Activated T-cell treated with anti-CD3 and anti-CD28 coated beads, Interleukin-2, amount 50 U/mL, for 72 hours (primary cell): ENCODE measurements at places on chromosomes 13 and 19. TPM values are rescaled to one million over a fixed set of nuclear protein-coding genes. Genes with fewer than 3 reads are reported as not detected.
A peak's percentile ranks its signal among the peaks of the same experiment; 100 is the strongest.

Gene B3GNT8
- total RNA-seq, result not detected

Gene ZNF66
- 10.5 TPM for total RNA-seq

Gene GAPDHS
- total RNA-seq, result not detected

Gene FGF14
- total RNA-seq, result not detected

Gene ACER1
- 0.34 TPM for total RNA-seq

Gene TEX101
- not detected for total RNA-seq

Gene TNNI3
- total RNA-seq, result 0.91 TPM

Gene TTC9B
- not detected for total RNA-seq

Gene PGLYRP1
- not detected for total RNA-seq

Gene PROZ
- not detected for total RNA-seq

DNA sequence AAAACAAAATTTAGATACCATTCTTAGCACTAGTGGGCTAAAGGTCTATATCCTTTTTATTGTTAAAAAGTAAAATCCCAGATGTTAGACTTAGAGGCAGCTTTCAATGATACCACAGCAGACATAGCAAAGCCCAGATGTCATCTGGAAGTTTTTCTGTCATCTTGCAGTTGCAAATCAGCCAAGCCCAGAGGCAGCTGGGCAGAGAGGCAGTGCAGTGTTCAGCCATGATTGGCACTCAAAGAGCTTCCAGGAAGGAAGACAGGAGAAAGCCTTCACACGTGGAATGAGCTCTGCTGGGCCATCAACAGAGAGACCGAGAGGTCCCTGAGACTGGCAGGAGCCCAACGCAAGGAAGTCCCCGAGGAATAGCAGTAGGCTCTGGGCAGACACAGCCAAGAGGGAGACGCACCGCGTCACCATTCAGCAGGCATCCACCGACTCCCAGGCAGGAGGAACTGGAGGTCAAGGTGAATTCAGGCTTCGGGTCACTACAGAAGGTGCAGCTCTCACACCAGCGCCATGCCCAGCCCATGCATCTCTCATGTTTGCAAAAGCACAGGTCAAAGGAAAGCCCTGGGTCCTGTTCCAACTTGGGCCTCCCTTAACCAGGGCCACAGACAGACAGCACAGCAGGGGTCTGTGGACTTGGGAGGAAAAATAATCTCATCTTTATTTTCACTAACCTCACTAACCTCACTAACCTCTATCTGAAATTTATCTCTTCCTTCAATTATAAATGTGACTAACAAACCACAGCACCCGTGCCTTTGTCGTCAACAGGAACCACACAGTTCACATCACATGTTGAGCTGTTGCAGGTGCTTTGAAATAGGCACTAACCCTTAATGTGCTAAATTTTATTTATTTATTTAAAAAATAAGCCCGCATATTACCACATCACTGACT is 54.9 kb downstream of the TUBGCP3 start:
- DNase-seq, result no peak
- no peaks in the 10 kb centered on the region for H3K27me3 ChIP-seq
- H3K4me1 ChIP-seq, result peaks cover 5% of the 10 kb centered on the region

DNA sequence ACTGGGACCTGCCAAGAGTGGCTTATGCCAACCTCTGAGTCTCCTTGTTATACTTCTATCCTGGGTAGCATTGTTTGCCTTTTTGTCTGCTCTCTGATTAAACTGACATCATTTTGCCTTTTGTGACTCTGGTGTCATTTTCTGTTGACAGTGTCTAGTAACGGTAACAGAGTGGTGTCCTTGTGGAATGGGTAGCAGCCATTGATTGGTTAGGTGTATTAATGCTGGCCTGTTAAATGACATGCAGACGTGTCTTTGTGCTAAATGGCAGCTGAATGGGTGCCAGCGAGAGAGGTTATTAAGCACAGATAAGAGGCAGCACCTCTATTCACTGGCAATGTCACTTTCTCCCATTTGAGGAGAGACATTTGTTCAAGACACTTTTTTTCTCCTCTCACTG is 1289.4 kb downstream of the PCDH9 start:
- no peaks in the 10 kb centered on the region for H3K36me3 ChIP-seq
- no peak overlapping the region for H3K4me3 ChIP-seq
- H3K27me3 ChIP-seq, result no peaks in the 10 kb centered on the region

GRCh38 chr19:29401712-29402421 is 123.9 kb upstream of the VSTM2B start:
- H3K36me3 ChIP-seq, result no peaks in the 10 kb centered on the region
- H3K27me3 ChIP-seq, result peaks cover 9% of the 10 kb centered on the region
- H3K27ac ChIP-seq, result no peak overlapping the region
- no peak for DNase-seq
- H3K4me1 ChIP-seq, result no peaks in the 10 kb centered on the region

DNA sequence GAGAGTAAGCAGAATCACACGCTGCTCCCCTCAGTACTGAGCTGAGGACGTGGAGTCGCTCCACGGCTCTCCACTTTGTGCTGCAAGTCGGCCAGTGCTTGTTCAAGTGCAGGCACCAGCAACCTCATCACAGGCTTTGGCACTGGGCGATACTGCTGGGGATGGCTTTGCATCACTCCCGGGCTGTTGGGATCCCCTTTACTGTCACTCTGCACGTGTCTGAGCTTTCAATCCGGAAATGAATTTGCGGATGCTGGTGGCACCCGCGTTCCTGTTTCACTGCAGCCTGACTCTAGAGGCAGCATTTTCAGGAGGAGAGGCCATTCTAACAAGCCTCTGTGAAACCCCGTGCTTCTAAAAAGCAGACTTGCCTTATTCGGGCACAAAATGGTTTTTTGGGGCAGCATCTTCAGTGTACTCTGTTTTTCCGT is 19.1 kb downstream of the SMARCA4 start:
- peak; percentile 18 for DNase-seq
- H3K4me1 ChIP-seq, result peaks cover 18% of the 10 kb centered on the region
- no peaks in the 10 kb centered on the region for H3K27me3 ChIP-seq

DNA sequence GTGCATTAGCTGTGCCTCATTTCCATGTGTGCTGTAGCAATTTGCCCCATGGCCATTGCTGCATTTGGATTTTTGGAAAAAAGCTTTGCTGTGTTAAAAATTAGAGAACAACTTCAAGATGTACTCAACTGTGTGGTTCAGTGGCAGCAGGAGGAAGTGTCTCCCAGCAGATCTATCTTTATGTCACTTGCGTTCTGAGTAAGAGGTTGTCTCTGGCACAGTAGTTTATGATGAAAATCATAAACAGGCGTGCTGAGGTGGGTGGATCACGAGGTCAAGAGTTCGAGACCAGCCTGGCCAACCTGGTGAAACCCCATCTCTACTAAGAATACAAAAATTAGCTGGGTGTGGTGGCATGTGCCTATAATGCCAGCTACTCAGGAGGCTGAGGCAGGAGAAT is 29.0 kb upstream of the RNF17 start:
- H3K27me3 ChIP-seq, result peaks cover 13% of the 10 kb centered on the region
- H3K4me3 ChIP-seq, result no peak overlapping the region
- H3K4me1 ChIP-seq, result no peaks in the 10 kb centered on the region
- no peak overlapping the region for H3K27ac ChIP-seq

GRCh38 chr19:10660346-10660745 is 6.2 kb downstream of the ILF3 start:
- no peak for DNase-seq
- H3K27ac ChIP-seq, result peak overlapping the region; percentile 59
- peak overlapping the region; percentile 11 for H3K4me3 ChIP-seq
- H3K36me3 ChIP-seq, result peaks cover 16% of the 10 kb centered on the region
- no peaks in the 10 kb centered on the region for H3K27me3 ChIP-seq

DNA sequence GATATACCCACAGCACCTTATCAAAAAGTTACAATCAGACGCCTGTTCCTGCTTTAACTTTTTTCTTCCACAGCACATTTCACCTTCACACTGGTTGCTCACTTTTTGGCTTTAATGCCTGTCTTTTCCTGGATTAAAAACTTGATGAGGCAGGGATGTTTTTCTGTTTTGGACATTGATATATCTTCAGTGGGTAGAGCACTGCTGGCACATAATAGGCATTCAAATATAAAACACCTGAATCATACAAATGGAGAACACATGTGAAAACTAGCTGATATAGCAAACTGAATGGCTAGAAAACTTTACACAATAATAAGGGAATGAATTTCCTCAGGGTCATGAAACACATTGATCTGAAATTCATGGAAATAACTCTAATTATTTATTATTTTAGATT is 65.6 kb downstream of the STARD13 start:
- no peaks in the 10 kb centered on the region for H3K4me1 ChIP-seq
- H3K27me3 ChIP-seq, result no peaks in the 10 kb centered on the region
- no peaks in the 10 kb centered on the region for H3K36me3 ChIP-seq
- no peak for DNase-seq
- no peak overlapping the region for H3K4me3 ChIP-seq

DNA sequence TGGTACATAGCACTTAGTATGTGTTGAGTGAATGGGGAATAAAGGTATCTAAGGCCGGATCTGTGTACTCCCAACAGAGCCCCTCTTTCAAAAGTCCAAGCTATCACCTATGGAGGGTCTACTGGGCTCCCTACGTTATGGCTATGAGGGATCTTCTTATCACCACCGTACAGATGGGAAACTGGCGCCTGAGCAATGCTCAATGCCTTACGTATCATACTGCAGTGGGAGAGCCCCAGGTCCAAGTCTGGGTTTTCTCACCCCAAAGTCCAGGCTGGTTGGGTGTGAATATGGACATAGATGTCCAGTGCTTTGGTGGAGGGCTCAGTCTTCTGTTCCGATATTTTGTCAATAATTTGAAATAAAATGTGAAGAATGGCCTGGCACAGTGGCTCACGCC is 13.1 kb upstream of the GGACT start:
- H3K36me3 ChIP-seq, result no peaks in the 10 kb centered on the region
- no peaks in the 10 kb centered on the region for H3K4me1 ChIP-seq
- H3K27ac ChIP-seq, result no peak overlapping the region
- H3K27me3 ChIP-seq, result no peaks in the 10 kb centered on the region
- no peak for DNase-seq
- no peak overlapping the region for H3K4me3 ChIP-seq

- no peak overlapping the region for H3K27ac ChIP-seq
- H3K36me3 ChIP-seq, result no peaks in the 10 kb centered on the region
- H3K4me1 ChIP-seq, result no peaks in the 10 kb centered on the region
- no peak for DNase-seq
- H3K27me3 ChIP-seq, result no peaks in the 10 kb centered on the region
- no peak overlapping the region for H3K4me3 ChIP-seq
These were observed 31.0 kb downstream of the THSD1 start for GRCh38 chr13:52374873-52375411.

DNA sequence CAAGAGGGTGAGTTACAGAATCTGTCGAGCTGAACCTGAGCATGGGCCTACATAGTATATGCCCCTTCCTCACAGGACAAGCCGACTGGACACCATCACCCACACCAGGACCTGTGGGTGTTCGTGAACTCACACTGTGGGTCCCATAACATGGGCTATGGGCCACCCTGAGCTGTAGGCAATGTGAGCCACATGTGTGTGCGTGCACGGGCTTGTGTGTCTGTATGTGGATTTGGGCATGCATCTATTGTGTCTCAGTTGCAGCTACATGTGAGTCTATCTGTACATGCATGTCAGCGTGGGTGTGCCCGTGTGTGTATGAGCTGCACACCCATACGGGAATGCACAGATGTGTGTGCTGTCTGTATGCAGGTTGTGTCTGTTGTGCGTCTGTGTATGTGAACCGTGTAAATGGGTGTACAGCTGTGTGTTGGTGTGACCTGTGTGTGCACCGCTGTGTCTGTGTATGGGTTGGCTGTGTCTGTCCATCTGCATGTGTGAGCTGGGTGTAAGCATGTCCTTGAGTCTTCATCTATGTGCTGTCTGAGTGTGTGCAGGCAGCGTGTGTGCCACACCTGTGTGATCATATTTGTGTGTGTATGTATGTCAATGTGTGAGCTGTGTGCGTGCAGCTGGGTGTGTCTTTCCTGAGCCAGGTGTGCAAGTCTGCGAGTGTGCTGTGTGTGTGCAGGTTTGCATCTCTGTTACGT is 1.7 kb downstream of the NOTCH3 start:
- peak overlapping the region; percentile 71 for H3K4me3 ChIP-seq
- H3K27ac ChIP-seq, result no peak overlapping the region
- no peak for DNase-seq
- peaks cover 9% of the 10 kb centered on the region for H3K4me1 ChIP-seq
- peaks cover 5% of the 10 kb centered on the region for H3K36me3 ChIP-seq

- peak overlapping the region; percentile 10 for H3K4me3 ChIP-seq
- H3K27ac ChIP-seq, result no peak overlapping the region
- DNase-seq, result no peak
These were observed 158.3 kb downstream of the FOXO1 start for GRCh38 chr13:40508127-40508526.

GRCh38 chr13:59790626-59791025 is 373.1 kb downstream of the DIAPH3 start:
- H3K36me3 ChIP-seq, result no peaks in the 10 kb centered on the region
- no peak overlapping the region for H3K4me3 ChIP-seq
- H3K27me3 ChIP-seq, result no peaks in the 10 kb centered on the region
- H3K27ac ChIP-seq, result no peak overlapping the region
- H3K4me1 ChIP-seq, result no peaks in the 10 kb centered on the region
- no peak for DNase-seq

GRCh38 chr13:33994198-33994597 is 176.2 kb downstream of the RFC3 start:
- no peak overlapping the region for H3K27ac ChIP-seq
- DNase-seq, result no peak
- H3K4me1 ChIP-seq, result no peaks in the 10 kb centered on the region
- no peaks in the 10 kb centered on the region for H3K27me3 ChIP-seq

- H3K4me1 ChIP-seq, result no peaks in the 10 kb centered on the region
- no peak overlapping the region for H3K27ac ChIP-seq
- no peaks in the 10 kb centered on the region for H3K36me3 ChIP-seq
- no peak for DNase-seq
These were observed 277.0 kb downstream of the ZNF536 start for GRCh38 chr19:30648866-30649862.
